ENCODE measurements at places on chromosomes 6 and 20.
A peak's percentile ranks its signal among the peaks of the same experiment; 100 is the strongest.

- H3K36me3 ChIP-seq = no peaks in the 10 kb centered on the region
- no peaks in the 10 kb centered on the region for H3K4me1 ChIP-seq
- H3K4me3 ChIP-seq = no peak overlapping the region
- no peak overlapping the region for H3K27ac ChIP-seq
- no peak for DNase-seq
Observed at GRCh38 chr6:148044261-148044751, 298.3 kb upstream of the SASH1 start.

DNA sequence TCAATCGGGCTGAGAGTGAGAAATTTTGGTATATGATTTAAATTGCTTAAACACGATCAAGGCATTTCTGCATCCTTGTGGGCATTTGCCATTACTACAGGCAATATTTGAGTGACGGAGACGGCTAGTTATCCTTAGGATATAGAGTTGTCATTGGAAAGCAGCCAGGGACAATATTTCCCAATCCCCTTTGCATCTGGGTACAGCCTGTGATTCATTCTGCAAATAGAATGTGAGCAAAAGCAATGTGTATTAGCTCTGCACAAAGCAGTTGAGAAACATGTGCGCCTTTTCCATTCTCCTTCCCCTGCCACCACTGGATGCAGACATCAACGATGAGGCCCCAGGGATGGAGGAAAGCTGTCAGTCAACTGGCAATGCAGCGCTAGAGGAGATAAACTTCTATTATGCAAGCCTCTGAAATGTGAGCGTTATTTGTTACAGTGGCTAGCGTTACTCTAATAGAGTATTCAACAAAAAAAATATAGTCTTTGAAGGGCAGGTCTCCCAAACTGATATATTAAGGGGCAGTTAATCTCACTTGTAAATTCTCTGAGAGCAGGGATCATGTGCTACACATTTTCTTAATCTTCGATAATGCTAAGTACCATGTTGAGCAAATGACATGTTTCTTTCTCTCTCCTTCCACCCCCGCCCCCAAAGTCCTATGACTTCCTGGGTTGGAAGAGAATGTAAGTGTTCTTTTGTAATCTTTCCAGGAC lies 37.1 kb upstream of the NCOA3 start:
- no peaks in the 10 kb centered on the region for H3K4me1 ChIP-seq
- no peaks in the 10 kb centered on the region for H3K27me3 ChIP-seq
- H3K4me3 ChIP-seq = no peak overlapping the region
- H3K36me3 ChIP-seq = no peaks in the 10 kb centered on the region
- DNase-seq = peak; percentile 45
- no peak overlapping the region for H3K27ac ChIP-seq

DNA sequence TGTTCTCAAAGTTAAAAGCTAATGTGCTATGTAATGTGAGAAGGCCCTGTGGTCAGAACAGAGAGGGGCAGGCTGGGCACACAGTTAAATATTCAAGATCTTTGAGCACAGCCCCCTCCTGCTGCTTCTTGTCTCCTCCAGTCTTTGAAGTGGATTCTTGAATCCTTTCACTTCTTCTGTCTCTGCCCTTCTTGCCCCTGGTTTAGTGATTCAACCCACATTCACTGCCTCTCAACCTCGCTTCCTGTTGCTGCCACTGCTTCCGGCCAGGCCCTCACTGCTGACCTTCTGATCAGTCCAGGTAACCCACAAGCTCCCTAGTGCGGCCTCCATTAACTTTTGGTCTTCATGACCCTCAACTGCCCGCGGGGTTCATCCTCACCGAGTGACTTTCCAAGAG lies 417.3 kb upstream of the NOX3 start:
- H3K27ac ChIP-seq = no peak overlapping the region
- no peaks in the 10 kb centered on the region for H3K4me1 ChIP-seq
- H3K36me3 ChIP-seq = no peaks in the 10 kb centered on the region
- DNase-seq = no peak
- no peak overlapping the region for H3K4me3 ChIP-seq
- H3K27me3 ChIP-seq = no peaks in the 10 kb centered on the region

DNA sequence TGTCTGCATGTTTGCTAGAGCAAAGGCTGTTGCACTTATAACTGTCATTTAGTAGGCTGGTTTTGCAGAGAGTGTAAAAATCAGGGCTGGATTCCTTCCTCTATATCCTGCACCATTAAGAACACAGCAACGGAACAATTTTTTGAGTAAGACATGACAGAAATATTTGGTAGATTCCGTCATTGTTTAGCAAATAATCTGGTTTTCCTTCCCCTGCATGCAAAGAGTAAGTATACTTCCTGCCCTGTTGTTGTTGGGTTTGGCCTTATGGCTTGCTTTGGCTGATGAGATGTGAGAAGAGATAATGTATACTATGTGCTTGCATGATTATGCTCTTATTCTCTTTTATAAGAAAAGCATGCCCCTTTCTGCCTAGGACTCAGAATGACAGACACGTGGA lies 23.8 kb downstream of the MANEA start:
- no peaks in the 10 kb centered on the region for H3K4me1 ChIP-seq
- H3K36me3 ChIP-seq = no peaks in the 10 kb centered on the region
- no peak overlapping the region for H3K4me3 ChIP-seq
- H3K27ac ChIP-seq = no peak overlapping the region
- DNase-seq = no peak

All from testis (tissue), 5 donors.